Gastroesophageal sphincter (tissue), 4 donors: ENCODE measurements at places on chromosomes 6 and 20. TPM values are rescaled to one million over a fixed set of nuclear protein-coding genes. Genes with fewer than 3 reads are reported as not detected.

Gene GLP1R
- total RNA-seq: not detected

Gene CRYBG1
- total RNA-seq: 3.3 TPM

Gene C6orf89
- total RNA-seq: 62.1 TPM

Gene FOXC1
- 3.1 TPM for total RNA-seq

Gene CTAGE9
- not detected for total RNA-seq

Gene MAFB
- 27.8 TPM for total RNA-seq

Gene RSPH4A
- total RNA-seq: 0.19 TPM

Gene DOK5
- total RNA-seq: 2.0 TPM

Gene GABRR1
- not detected for total RNA-seq

Gene CLPSL1
- not detected for total RNA-seq

Gene MAP3K7
- 18.4 TPM for total RNA-seq

Gene TCP11
- total RNA-seq: not detected

Gene SLC2A10
- 10.1 TPM for total RNA-seq

Gene GINS1
- total RNA-seq: 1.2 TPM

Gene DACT2
- 0.78 TPM for total RNA-seq

Gene AKAP12
- 150 TPM for total RNA-seq

Gene NFKBIE
- 4.2 TPM for total RNA-seq

Gene NCOA3
- 28.8 TPM for total RNA-seq

Gene CBFA2T2
- total RNA-seq: 17.4 TPM

Gene ANGPT4
- total RNA-seq: not detected

Gene ADISSP
- total RNA-seq: 36.1 TPM

Gene PDE7B
- 2.9 TPM for total RNA-seq

Gene CPXM1
- not detected for total RNA-seq

Gene LY6G6D
- total RNA-seq: not detected

Gene TMEM244
- not detected for total RNA-seq

Gene SALL4
- not detected for total RNA-seq

Gene POLR1C
- 30.2 TPM for total RNA-seq

Gene RFX6
- not detected for total RNA-seq

Gene CABLES2
- 2.7 TPM for total RNA-seq
